ENCODE measurements at places on chromosomes 2 and 18. TPM values are rescaled to one million over a fixed set of nuclear protein-coding genes. Genes with fewer than 3 reads are reported as not detected.
A peak's percentile ranks its signal among the peaks of the same experiment; 100 is the strongest.

BOD1L2 gene
- not detected for polyA plus RNA-seq

SKOR2 gene
- polyA plus RNA-seq: not detected

EHBP1 gene
- 12.7 TPM for polyA plus RNA-seq

GLI2 gene
- polyA plus RNA-seq: 0.76 TPM

PID1 gene
- 71.5 TPM for polyA plus RNA-seq

DNA sequence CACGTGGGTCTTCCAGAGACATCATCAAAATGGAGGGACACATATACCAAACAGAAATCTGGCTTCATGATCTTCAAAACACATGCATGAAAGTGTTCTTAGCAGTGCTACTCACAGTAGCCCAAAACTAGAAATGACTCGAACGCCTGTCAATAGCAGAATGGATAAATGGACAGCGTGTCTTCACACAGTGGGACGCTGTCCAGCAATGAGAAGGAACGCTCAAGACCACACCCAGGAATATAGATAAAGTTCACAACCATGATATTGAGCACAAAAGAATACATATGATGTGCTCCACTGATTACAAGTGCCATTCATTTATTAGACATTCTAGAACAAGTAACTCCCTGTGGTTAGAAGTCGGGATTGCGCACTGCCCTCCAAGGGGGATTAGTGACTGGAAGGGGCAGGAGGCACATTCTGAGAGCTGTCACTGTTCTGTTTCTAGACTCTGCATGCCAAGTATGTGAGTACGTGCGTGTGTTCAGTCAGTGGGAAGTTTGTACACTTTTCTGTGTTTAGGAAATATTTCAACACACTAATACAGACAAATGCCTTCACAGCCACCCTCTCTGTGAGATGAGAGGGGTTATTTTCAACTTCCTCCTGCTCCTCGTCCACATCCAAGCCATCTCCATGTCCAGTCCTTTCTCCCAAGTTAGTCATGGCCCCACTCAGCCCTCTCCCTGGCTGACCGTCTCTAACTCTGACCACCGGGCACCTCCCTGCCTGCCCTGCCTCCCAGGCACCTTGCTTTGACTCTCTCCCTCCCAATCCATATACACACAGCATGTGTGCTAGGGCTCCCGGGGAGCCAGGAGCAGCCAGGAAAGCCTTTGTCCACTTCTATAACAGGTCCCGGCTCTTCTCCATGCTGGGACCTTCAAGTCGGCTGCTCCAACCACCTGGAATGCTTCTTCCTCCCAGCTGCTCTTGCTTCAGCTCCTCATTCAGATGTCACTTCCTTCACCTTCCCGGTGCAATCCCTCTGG is 26.9 kb upstream of the TNS1 start:
- peak; percentile 42 for DNase-seq

GRCh38 chr2:27071990-27072830 is 756 bp upstream of the OST4 start:
- DNase-seq: peak; percentile 98

GRCh38 chr2:111122631-111123421 is 2.1 kb downstream of the BCL2L11 start:
- peak; percentile 94 for DNase-seq

- DNase-seq: no peak
Observed at GRCh38 chr2:186984481-186984880, 135.5 kb upstream of the ZSWIM2 start.

GRCh38 chr18:51621864-51622160 is 424.3 kb upstream of the MEX3C start:
- no peak for DNase-seq

GRCh38 chr2:68553098-68553497 is 85.7 kb downstream of the APLF start:
- DNase-seq: no peak

GRCh38 chr2:68832233-68832869 is 38.8 kb downstream of the BMP10 start:
- DNase-seq: peak; percentile 81

DNA sequence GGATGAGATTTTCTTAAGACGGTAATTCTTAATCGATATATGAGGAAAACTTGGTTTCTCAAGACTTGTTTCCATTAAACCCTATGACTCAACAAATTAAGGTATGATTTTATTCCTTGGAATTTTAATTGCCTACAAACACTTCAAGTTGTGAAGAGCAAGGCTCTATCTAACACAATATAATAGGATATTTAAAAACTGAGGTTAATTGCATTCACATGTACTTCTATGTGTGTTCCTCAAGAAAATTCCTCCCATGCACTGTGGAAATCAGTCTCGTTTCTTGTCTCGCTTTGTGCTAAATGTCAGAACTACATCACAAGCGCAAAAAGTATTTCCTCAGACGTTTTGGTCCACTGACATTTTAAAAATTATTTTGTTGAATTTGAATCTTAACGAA is 109.6 kb upstream of the UNC80 start:
- DNase-seq: no peak

GRCh38 chr2:73293534-73294171 is at the start of gene EGR4:
Gene EGR4 (minus strand): TSS chr2:73293548. CDS start chr2:73293317, 231 bp downstream.
- DNase-seq: peak; percentile 67

DNA sequence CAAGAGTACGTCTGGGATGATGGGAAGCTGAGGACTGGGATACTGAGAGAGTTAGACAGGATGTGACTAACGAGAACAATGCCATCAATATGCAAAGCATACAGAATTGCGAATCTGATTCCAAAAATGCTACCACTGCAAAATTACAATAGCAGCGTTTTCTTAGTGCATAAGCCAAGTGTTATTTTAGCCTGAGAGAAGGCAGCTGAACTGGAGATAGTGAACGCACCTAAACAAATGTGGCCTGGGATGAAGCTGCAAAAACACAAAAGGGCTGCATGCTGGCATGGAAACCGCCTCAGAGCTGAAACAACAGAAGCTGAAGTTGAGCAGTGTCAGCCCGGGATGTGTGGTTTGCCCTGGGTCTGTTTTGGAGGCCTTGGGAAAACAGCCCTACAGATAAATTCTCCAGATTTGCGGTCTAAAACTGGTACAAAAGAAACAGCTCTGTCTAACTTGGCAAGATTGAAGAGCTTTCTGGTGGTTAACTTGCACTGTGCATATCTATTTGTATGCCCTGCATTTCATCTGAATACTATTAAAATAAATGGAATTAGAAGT is 45.5 kb downstream of the LYPD6 start:
- DNase-seq: no peak

GRCh38 chr2:190379249-190379964 is 28.7 kb upstream of the MFSD6 start:
- DNase-seq: no peak

DNA sequence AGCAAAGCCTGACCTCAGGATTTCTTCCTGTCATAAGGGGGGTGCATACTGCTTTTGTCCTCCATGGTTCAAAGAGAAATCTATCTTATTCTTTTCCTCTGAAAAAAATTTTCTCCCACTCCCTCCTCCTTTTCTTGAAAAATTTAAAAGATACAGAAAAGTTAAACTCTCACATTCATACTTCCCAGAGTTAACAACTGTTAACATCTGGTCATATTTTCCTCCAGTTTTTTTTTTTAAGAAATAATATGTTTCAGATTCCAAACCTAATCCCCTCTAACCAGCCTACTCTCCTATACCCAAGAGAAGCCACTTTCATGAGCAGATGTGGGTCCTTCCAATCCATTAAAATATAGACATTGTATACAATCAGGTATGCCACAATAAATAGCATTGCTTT is 378.9 kb upstream of the HNRNPA3 start:
- no peak for DNase-seq

DNA sequence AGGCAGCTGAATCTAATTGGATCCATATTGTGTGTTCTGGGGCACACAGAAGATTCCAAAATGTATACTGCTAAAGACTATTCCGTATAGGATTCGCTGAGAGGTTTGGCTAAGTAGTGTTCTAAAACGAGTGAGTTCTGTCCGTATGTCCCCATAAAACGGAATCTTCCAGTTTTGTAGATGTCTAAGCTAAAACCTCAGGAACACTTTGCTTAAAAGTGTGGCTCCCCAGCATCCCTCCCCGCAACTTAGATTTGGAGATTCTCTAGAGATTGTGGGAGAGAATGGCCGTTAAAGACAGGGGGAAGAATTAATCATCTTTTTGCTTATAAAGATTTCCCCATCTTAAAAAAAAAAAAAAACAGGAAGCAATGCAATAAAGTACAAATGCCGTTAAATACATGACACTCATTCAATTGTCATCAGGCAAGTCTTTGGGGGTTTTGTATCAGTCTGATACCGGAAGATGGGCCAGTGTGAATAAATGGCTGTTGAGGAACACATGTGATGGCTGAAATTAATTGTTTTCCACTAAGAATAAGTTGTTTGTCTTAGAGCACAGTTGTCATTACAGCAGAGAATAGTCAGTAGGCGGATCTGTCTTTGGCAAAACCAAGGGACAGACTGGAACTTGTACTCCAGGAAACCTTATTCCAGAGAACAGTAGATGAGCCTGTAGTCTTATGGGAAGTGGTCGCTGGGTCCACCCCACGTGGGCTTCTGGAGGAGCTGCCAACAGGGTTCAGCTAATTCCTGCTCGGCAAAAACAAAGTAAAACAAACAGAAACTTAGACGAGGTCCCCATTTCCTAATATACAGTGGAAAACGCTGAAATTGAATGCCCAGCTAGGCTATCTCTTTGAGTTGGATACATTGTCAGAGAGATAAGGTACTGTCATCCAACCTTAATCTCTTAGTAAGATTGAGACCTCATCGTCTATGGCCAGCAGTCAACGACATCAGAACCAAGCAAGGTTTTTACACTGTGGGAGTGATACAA is 1.7 kb downstream of the EMILIN2 start:
- peak; percentile 34 for DNase-seq

DNA sequence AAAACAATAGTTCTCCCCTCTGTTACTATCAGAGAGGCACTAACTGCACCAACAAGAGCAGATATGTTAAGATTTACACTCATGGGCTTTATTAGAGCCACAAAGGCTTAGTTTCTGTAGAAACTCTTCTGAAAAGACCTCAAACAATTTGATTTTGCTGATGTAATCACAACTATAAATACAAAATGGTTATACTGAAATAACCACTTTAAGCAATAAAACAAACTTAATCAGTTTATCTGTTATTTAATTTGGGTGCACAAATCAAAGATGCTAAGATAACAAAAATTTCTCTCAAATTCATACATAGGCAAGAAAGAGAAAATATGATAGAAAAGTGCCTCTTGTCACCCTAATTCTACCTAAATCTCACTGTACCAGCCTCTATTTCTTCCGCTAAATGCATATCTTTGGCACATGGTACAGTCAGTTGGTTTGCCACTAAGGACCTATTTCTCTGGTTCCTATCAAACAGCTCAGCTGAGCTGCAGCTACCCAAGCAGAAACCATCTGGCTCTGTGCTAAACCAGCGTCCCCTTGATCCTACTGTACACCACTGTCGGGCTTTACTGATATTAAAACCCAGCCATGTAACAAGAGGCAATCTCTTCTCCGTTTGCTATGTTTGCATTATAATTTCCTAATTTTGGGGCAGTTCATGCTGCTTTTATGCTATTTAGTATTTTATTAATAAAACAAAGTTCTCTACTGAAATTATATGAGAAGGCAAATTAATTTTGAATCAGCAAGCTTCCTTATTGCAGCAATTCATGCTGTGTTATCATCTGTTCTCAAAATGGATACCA is 60.1 kb downstream of the CWC22 start:
- no peak for DNase-seq
